ENCODE measurements at places on chromosomes 5 and 9. TPM values are rescaled to one million over a fixed set of nuclear protein-coding genes. Genes with fewer than 3 reads are reported as not detected.

Gene TXNDC8
- total RNA-seq, result not detected

Gene CCNI2
- total RNA-seq, result 4.6 TPM

Gene TAF11L5
- not detected for total RNA-seq

Gene ANKRD18A
- 6.0 TPM for total RNA-seq

Gene TMEM174
- not detected for total RNA-seq

Gene SHOC1
- not detected for total RNA-seq

Gene ADAMTS13
- total RNA-seq, result 3.9 TPM

Gene PPP2R2B
- 0.70 TPM for total RNA-seq

Gene SPATA31A3
- total RNA-seq, result not detected

Gene LOX
- total RNA-seq, result not detected

All from activated T-cell treated with anti-CD3 and anti-CD28 coated beads, Interleukin-2, amount 50 U/mL, for 72 hours (primary cell).